AG04450 (cell line): ENCODE measurements at places on chromosomes 12 and 14.
A peak's percentile ranks its signal among the peaks of the same experiment; 100 is the strongest.

GRCh38 chr12:6902448-6902847, 2.2 kb upstream of the LRRC23 start:
- DNase-seq: no peak

GRCh38 chr14:101121508-101122139, 218.1 kb upstream of the RTL1 start:
- no peak for DNase-seq

DNA sequence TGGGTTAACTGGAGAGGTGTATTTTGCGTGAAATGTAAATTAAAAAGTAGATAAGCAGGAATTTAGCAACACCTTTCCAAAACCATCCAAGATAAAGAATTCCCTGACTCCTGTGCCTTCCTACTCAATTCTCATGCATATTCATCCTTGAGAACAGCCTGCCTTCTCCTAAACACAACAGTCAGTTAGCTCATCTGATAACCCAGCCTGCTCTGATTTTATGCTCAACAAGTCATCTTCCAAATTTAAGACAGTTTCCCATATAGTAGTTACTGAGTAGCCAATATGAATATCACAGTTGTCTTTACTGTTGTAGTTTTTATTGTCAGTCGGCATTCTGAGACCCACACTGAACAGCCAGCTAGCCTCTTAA, 27.1 kb downstream of the CPNE8 start:
- DNase-seq: no peak

DNA sequence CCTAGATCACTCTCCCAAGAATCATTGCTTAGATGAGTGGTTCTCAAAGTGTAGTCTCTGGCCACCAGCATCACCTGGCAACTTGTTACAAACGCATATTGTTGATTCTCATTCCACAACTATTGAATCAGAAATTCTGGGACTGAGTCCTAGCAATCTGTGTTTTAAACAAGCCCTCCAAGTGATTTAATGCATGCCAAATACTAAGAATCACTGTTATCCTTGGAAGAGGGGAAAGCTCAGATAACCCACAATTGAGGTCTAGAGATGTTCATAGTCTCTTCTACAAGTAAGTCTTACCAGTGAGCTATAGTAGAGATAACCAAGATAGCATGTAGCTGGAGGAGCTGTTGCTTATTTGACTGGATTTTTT, 666.6 kb downstream of the DIO2 start:
- DNase-seq: peak; percentile 33

DNA sequence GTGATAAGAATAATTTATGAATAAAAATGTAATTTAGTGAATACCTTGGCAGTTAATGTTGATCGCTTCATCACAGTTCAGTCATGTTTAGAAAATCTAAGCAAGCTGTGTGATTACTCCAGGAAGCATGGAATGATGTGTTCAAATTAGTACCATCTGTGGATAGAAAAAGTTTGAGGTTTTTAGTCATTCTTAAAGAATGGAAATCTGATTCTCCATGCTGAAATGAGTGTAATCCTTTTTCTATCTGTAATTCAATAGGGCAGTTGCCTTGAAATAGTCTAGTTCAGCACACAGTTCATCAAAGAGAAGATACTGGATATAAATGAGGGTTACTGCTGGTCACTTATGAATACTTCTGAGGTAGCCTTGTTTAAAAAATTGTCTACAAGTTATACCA, 127.2 kb upstream of the MYF6 start:
- DNase-seq: peak; percentile 80

- DNase-seq: no peak
These were observed at the start of gene PLXNC1 for GRCh38 chr12:94147991-94148738. Gene PLXNC1 (plus strand): TSS chr12:94148577. CDS start chr12:94148972, 395 bp downstream.

DNA sequence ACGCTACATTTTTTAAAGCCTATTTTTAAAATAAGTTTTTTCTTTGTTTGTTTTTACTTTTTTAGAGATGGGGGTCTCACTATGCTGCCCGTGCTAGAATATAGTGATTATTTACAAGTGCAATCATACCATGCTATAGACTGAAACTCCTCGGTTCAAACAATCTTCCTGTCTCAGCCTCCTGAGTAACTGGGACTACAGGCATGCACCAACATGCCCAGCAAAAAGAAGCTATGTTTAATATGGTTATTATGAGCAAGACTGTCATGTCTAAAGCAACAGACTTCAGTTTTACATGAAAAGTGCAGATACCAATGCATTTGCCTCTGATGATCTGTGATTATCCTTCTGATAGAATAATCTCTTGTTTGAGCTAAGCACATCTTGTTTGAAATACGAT, 45.6 kb upstream of the SGPP1 start:
- DNase-seq: no peak

DNA sequence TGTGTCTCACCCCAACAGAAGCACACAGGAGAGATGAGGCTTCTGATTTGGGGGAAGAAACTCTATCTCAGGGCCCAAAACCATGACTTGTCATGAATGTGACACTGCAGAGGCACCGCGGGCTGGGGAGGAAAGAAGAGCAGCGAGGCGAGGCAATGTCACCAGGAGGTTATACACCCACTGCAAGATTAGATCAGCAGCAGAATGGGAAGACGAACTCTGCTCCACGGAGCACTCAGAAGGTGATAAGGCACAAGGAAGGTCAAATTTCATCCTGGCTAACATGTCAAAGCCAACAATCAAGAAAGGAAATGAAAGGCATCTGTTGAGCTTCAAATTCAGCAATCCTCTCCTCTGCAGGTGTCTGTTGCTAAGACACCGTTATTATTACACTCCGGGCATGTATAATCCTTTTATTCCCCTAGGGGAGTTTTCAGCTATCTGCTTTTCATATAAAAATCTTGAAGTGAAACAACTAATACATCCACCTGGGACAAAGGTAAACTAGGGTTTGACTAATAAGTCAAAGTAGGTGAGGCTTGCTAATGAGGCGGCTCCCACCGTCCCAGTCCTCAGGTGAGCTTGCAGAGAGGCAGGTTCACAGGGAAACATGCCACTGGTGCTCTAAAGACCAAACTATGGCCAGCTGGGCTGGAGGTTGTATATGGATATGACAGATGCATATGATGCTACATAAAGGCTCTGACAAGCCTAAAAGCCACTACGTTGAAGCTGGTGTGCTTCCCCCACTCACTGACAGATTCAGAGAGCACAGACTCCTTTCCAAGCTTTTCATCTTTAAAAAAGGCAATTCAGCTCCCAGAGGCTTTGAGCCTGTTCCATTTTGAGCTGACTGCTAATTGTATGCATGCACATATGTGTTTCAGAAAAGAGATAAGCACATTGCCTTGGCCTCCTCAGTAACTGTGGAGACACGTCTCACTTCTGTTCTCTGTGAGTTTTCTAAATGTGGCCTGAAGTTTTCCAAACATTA, 221.2 kb downstream of the NELL2 start:
- DNase-seq: no peak

DNA sequence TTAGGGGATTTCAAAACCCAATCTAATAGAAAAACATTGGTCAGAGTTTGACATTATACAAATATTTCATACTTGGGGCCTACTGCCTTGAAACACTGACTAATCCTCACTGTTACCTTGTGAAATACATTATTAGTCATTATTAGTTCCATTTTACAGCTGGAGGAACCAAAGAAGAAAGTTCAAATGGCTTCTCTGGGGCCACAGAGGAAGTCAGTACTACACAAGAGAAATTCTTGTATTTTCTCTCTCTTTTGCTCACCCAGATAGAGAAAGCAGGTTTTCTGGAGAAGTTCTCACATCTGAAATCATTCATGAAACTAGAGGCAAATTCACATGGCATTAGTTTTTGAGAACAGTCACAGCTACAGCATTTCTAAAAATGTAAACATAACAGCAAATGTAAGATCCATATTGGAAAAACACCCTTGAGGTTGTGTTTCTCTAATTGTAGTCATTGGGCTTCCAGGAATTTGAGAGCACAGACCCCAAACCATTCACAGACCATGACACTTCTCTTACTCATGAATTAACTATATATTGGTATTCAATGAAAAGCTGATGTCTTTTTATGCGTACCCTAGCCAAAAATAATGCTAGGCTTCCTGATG, 83.0 kb downstream of the LLPH start:
- DNase-seq: no peak

- no peak for DNase-seq
These were observed 1537.1 kb upstream of the FLRT2 start for GRCh38 chr14:83992857-83993256.

DNA sequence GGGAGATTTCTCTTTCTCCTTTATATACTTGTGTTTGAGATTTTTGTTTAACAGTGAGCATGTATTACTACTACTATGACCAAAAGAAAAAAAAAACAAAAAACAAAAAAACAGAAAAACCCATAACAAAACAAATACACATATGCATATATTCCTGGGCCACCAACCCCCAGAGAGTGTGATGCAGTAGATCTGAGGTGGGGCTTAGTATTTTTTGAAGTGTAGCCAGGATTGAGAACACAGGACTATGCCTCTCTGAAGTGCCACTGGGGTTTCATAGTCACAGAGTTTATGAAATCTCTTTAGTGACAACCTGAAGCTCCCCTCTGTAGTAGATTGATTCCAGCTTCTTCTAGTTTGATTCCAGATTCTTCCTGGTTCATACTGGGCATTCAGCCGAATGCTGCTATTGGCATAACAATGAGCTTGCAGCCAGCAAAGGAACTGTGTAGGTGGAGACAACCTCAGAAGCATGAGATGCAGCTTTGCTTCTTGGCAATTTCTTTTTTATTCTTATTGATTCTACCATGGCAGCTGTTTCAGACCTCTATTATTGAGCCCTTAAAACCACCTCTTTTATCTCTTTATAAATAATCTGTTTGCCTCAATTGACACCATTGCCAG, 15.5 kb upstream of the ANO4 start:
- DNase-seq: no peak
